ENCODE measurements at places on chromosomes 16 and 17.

- DNase-seq: no peak
Measured at GRCh38 chr17:78272914-78273258, 41.5 kb downstream of the TMEM235 start.

DNA sequence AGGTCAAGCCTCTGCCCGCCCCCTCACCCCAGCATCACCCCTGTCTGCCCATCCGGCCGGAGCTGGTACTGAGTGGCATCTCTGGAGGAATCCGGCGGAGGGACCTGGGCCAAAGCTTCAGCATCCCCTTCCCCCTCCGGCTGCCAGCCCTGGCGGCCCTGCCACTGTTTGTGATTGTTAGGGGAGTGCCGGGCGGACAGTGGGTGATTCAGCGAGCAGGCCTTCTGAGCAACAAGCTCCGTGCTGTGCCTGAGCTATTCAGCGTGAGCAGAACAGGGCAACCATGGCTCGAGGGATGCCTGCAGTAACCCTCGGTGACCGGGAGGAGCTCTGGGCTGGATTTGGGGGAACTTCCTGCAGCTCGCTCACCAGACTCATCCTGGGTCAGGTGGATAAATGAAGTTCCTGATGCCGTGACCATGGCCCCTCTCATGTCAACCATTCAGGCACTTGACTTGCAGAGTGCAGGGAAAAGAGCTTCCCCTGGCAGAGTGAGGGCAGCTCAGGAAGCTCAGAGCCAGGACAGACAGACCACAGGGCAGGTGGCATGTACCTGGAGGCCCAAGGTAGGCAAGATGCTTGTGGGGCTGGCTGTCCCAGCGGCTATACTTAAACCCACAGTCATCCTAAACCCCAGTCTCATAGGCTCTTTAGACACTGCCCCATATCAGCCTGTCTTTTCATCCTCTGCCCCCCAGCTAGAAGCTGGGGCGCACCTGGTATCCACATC is 24.3 kb upstream of the MLKL start:
- no peak for DNase-seq

DNA sequence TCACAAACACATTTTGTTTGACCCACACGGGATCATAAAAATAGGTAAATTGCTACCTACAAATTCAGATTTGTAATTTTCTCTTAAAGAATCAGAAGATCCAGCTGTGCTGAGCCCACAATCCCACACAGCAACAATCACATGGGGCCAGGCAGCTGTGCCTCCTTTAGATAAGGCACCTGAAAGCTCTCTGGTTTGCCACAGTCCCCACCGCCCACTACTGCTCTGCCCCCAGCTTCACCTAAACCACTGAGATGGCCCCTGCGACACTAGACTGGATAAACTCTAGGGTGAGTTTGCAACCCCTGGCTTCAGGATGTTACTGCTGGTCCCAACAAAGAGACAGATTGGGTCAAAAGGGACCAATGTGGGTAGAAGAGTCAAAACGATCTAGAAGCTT is 96.8 kb downstream of the GSG1L start:
- DNase-seq: no peak

GRCh38 chr16:83813823-83814658 is 6.3 kb downstream of the HSBP1 start:
- DNase-seq: no peak

GRCh38 chr16:15608398-15609285 is 34.3 kb downstream of the MARF1 start:
- no peak for DNase-seq

DNA sequence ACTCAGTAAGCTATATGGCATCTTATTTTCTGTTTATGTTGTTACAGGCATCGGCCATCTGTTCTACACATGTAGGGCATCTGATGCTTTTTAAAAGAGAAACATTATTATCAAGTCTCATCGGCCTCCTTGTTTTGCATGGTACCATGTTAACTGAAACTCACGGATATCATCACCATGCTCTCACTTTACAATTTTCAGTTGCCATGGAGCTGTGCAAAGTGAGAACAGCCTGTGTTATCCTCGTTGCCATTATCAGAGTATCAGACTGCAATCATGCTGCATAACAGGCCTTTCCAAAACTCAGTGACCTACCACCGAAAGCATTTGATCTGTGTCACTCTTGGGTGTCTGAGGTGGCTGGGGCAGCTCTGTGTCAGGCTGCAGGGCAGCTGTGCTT is 110.3 kb downstream of the C17orf67 start:
- DNase-seq: no peak

- DNase-seq: no peak
Measured at GRCh38 chr16:58109330-58109729, 19.9 kb downstream of the CFAP20 start.
